Activated CD4-positive, alpha-beta T cell treated with anti-CD3 and anti-CD28 coated beads, Interleukin-2, amount 10 ng/mL, durations not matched to agents 7 days and 5 days (primary cell): ENCODE measurements at places on chromosomes 4 and X.

GRCh38 chr4:63831590-63832155, 577.6 kb downstream of the TECRL start:
- DNase-seq: no peak

- DNase-seq: peak; percentile 77
Measured at GRCh38 chr4:139453041-139453370, 915 bp upstream of the RAB33B start.

DNA sequence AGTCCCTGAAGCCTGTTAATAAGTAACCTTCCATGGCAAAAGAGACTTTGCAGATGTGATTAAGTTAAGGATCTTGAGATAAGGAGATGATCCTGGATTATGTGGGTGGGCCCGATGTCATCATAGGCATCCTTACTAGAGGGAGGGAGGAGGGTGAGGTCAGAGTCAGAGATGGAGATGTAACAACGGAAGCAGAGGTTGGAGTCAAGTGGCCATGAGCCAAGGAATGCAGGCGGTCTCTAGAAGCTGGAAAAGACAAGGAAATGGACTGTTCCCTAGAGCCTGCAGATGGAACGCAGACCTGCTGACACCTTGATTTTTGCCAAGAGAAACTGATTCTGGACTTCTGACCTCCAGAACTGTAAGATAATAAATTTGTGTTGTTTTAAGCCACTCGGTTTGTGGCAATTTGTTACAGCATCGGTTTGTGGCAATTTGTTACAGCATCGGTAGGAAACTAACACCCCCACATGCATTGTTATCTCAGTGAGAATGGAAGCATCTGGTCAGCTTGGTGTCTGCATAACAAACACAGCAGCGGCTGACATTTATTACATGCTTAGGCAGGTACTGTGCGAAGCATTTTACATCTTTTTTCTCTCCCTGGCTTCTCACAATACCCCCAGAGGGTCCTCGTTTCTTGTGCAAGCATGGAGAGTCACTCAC, 55.6 kb downstream of the CLDN34 start:
- DNase-seq: no peak

DNA sequence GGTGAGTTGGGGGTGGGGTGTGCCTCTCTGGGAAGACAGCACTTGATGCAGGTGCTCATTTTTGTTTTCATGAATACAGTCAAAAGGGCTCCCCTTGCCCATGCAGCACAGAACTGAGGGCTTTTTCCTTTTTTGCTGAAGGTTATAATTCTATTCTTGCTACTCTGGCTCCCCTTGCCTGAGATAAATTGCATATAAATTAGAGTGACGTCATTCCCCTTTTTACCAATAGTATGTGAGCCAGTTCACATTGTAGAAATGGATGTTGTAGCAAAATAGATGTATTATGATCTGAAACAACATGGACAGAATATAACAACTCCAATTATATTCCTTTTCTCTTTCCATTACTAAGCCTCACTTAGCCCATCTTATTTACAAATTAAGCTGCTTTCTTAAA, 28.4 kb downstream of the CXorf58 start:
- no peak for DNase-seq

GRCh38 chr4:154014407-154015321, 225.8 kb upstream of the SFRP2 start:
- DNase-seq: no peak
